MG63 (cell line): ENCODE measurements at places on chromosomes 7 and 10.

DNA sequence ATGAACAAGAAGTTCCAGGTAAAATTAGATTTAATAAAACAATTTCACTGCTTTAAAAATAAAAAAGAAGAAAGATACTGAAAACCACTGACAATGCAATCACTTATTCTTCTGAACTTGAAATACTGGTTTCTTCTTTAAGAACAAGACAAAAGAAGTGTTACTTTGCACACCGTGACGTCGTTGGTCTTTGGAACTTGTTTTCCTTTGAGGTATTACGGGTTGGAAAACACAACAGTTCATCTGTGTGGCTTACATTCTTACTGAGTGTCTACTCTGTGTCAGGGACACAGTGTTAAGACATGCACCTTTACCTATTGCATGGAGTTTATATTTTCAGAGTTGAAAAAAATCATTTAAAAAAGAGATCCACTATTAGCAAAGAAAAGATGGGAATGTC, 41.3 kb upstream of the UCN3 start:
- no peak for DNase-seq

- no peak for DNase-seq
Measured at GRCh38 chr7:148155000-148155399, 435.6 kb upstream of the C7orf33 start.

DNA sequence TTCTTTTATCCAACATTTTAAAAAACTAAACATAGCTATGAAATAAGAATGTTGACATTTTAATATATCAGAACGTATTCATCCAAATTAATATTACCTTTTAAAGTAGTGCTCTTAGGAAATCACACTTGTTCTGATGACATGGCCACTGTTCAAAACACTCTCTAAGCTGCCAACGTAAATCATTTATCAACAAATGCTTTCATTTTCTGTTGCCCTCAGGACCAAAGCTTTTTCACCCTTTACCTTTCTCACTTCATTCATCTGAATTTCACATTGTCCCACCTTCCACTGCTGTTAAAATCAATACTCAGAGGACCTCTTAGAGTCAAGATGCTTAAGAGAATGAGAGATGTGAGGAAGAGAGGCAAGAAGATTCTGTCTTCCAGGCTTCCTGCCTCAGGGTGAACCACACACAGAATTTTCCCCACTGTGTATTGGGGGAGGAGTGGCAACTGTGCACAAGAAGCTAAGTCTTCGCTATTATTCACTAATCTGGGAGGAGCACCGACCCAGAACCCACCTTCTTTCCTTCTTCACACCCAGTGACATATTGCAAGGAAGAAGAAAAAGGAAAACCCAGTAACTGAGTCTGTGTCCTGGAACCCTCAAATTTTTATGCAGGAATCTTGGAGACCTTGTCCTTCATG, 21.0 kb downstream of the HIBADH start:
- DNase-seq: no peak

GRCh38 chr7:16727736-16728135, 25.8 kb upstream of the TSPAN13 start:
- no peak for DNase-seq

- DNase-seq: no peak
Measured at GRCh38 chr7:137337902-137338301, 5.6 kb downstream of the PTN start.

DNA sequence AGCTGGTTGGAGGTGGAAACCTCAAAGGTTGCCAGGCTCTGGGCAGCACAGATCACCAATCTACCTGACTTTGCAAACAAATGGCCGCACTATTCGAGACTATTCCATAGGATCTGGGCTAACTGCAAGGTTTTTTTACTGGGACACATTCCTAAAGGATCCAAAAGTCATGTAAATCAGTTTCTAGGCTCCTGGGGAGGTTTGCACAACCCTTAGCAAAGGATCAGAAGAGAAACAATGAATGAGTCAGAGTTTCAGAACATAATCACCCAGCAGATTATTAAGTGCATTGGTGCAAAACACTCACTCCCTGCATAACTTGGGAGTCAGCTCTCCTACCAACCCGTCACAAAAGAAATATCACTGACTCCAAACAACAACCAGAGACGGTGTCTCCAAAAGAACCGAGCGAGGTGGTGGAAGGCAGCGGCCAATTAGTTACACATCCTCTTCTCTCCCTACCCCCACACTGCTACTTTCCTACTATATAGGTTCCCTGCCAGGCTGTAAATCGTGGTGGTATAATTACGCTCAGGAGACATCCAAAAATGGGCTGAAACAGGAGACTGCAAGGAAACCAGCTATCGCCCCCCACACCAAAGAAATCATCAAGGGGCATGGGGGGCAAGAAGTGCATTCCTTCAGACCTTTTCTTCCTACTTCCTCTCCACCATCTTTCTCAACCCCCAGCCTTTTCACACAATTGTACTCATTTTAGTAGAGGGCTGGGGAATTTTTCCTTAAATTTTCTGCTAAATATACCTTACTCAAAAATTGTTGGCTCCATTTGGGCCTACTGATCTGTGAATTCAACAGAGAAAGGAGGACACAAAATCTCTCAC, 3.2 kb downstream of the UBE2H start:
- peak; percentile 15 for DNase-seq

DNA sequence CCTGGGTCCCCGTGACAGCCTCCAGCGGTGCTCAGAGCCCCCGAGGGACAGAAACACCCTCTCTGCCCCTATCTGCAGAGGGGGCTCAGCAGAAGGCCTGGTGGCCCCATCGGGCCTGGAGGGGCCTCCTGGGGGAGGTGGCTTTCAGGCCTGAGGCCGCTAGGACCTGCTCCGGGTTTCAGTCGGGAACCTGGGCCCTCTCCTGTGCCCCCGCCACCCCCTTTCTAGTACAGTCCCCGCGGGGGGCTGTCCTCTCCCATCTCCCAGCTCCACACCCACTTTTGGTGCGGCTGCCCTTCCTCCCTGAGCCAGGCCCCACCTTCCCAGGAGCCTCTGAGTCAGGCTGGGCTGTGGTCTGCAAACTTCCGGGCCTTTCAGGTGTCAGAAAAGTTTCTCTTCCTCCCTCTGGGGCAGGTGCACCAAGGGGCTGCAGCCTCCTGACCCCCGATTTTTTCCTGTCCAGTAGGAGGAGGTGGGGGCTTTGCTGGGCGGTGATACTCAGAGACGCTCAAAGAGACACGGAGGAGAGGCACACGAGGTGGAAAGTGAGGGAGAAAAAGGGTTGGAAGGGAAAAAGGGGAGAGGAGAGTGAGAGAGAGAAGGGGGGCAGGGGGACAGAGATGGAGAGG, 692 bp downstream of the CARD11 start:
- no peak for DNase-seq

DNA sequence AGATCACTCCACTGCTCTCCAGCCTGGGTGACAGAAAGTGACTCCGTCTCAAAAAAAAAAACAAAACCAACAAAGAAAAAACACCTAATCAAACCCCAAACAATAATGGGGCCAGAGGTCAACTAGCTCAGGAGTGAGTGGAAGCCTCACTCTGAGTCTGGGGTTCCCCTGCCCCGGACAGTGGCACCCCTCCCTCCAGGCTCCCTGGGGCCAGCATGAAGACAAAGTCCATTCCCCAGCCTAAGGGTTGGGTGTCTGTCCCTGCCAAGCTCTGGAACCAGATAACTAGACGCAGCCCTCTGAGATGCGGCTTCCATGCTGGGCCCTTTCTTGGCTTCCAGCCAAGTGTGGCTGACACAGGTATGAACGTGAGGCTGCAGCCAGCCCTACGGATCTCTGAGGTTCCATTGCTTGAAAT, 1.7 kb upstream of the FUOM start:
- no peak for DNase-seq

DNA sequence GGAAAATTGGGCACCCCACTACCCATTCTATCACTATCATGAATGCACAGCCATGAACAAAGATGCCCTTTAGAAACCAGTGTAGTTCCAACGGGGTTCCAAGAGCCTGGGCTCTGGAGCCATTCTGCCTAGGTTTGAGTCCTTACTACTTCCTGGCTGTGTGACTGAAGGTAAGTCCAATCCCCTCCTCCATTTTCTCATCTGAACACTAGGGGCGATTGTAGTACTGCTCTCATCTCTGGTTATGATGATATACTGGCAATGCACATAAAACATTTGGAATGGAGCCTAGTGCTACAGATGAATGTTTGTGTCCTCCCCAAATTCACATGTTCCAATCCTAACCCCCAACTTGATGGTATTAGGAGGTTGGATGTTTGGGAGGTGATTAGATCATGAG, 28.1 kb upstream of the CDH23 start:
- no peak for DNase-seq

DNA sequence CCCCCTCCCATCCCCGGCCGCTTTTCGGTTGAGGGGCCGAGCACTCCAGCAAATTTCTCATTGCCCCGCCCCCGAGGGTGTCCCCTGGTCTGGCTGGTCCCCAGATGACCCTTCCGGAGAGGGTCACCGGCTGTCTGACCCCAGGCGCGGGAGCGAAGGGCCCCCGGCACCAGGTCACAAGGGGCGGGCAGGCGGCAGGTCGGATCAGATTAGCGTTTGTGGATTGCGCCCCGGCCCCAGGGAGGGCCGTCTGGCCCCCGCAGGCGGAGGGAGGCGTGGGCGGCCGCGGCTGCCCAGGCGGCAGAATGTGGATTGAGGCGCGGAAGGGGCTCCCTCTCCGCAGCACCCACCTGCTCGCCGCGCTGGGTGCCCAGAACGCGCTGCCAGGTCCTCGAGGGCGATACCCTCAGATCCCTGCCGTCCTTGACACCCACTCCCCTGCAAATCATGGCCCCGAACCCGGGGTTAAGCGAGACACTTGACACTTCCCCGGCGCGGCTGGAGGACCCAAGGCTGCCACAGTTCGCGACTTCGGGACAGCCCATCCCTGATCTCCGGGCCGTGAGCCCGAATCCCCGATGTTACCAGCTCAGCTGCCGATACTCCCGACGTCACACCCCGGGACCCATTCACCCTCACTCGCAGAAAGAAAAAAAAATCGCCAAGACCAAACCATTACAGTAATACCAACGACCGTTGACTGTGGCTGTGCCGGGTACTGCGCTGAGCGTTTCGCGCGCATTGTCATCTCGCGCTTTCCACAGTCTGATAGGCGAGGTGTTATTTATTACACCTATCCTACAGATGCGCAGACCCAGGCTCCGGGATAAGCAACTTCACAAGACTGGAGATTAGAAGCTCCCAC, 953 bp downstream of the NODAL start:
- no peak for DNase-seq

GRCh38 chr7:140197218-140197890, 20.6 kb upstream of the KDM7A start:
- DNase-seq: no peak

DNA sequence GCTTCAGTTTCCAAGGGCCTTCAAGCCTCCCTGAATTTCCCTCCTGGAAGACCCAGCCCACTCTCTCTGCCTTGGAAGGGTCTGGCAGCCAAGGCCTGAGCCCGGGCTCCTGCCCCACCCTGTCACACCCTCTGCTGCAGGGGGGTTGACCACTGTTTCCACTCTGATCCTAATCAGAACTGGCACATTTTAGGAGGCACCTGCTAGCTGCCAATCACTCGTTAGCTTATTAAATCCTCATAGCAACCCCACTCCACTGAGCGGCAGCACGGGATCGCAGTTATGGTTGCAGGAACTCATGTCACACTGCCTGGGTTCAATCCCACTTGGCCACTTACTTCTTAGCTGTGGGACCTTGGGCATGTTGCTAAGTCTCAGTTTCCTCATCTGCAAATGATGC, 12.9 kb downstream of the HSPB1 start:
- DNase-seq: no peak

GRCh38 chr10:72088889-72089575, 681 bp upstream of the SPOCK2 start:
- no peak for DNase-seq

DNA sequence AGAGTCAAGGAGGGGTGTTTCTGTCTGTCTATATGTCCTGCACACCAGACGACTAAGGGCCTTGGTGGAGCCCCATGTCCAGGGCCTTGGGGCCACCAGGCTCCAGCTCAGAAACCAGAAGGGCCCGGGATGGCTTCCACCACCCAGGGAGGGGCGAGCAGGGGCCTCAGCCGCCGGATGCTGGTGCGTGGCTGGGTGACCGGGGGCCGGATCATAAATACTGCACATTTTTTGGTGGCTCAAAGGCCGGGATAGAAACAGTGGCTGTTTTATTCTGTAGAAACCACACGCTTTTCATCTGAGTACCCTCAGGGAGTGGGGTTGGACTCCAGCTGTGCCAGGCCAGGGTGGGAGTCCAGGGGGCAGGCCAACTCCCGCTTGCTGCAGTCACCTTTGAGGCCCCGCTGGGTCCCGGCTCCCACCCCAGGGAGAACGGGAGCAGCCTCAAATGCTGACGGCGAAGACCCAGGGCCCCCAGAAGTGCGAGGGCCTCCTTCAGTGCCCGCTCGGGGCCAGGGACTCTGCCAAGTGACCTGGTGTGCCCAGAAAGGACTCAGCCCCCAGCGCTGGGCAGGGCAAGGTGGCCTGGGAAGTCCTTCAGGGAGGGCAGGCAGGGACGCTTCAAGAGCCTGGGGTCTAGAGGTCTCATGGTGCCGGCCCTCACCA, 28.2 kb downstream of the PDGFA start:
- DNase-seq: no peak

GRCh38 chr10:13815756-13816155, 229.0 kb downstream of the PRPF18 start:
- no peak for DNase-seq

DNA sequence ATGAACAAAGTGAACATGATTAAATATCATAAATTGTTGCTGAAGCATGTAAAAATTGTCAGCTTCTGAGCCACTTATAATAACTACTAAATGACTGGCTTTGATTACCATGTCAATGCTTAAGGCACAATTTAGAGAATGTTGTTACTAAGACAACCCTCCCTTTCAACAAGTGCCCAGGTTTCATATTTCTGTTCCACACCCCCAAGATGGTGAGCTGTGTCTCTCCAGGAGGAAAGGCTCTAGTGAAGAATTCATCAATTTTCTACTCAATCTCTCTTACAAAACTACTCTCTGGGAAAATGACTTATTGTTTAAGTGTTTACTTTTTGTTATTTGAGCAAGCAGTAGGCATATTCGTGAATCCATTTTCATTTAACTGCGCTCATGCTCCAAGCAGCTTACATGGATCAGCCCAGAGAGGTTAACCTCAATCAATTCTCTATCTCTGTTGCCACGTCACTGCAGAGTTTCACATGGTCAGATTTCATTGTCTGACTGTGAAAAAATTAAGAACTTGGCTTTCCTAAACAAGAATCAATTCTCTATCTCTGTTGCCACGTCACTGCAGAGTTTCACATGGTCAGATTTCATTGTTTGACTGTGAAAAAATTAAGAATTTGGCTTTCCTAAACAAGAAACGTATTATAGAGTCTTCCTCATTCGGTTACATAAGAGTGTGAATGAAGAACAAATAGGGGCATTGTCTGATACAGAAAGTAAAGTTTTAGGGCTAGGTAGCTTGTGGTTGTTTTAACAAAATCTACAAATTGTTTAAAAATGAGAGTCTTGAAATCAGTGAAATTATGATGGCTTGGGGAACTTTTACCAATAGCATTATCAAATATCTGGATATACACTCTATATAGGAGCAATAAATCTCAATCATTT, 49.7 kb downstream of the CCDC71L start:
- DNase-seq: no peak

- DNase-seq: no peak
Measured at GRCh38 chr7:139893999-139894398, 64.9 kb downstream of the TBXAS1 start.

DNA sequence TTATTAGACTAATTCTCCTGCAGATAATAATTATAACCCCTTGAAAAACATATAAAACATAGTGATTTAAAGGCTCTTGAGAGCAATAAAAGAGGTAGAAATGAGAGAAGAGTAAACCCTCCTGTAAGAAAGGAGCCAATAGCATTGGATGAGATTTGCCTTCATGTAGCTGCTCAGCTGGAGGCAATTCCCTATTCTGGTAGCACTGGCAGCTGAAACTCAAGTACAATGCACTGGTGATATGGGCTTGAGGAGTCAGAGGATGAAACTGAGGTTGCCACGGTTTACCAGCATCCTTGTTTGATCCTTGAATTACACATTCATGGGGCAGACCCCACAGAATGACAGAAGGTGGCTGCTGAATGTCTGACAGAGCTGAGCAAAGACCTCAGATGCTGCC, 76.4 kb downstream of the CTTNBP2 start:
- no peak for DNase-seq
